ENCODE measurements at places on chromosomes 4 and X. TPM values are rescaled to one million over a fixed set of nuclear protein-coding genes. Genes with fewer than 3 reads are reported as not detected.

The PITX2 gene
- total RNA-seq, result 1.3 TPM

The ANXA3 gene
- total RNA-seq, result not detected

The NDST3 gene
- 38.4 TPM for total RNA-seq

The DUX4 gene
- total RNA-seq, result 1.2 TPM

The MAGED4B gene
- 304 TPM for total RNA-seq

- no peak for DNase-seq
Measured at GRCh38 chr4:41420541-41420940, 117.4 kb upstream of the LIMCH1 start.

- peak; percentile 67 for DNase-seq
Measured at GRCh38 chr4:168877511-168878491, 132.3 kb downstream of the CBR4 start.

DNA sequence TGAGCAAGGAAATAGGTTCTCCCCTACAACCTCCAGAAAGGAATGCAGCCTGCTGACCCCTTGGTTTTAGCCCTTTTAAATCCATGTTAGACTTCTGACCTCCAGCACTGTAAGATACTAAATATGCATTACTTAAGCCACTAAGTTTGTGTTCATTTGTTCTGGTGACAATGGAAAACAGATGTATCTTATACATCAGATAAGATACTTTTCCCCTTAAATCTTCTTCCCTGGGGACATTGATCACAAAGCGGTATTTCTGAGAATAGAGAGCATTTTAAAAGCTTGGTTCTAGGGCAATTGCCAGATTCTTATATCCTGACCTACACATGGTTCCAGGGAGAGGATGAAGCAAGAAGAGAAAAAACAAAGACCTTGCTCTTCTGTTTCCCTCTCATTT is 6.5 kb upstream of the TMEM184C start:
- DNase-seq, result no peak

- DNase-seq, result no peak
Measured at GRCh38 chr4:122617597-122618593, 3.0 kb downstream of the IL21 start.

GRCh38 chrX:122863067-122863466 is 321.0 kb upstream of the GRIA3 start:
- no peak for DNase-seq

DNA sequence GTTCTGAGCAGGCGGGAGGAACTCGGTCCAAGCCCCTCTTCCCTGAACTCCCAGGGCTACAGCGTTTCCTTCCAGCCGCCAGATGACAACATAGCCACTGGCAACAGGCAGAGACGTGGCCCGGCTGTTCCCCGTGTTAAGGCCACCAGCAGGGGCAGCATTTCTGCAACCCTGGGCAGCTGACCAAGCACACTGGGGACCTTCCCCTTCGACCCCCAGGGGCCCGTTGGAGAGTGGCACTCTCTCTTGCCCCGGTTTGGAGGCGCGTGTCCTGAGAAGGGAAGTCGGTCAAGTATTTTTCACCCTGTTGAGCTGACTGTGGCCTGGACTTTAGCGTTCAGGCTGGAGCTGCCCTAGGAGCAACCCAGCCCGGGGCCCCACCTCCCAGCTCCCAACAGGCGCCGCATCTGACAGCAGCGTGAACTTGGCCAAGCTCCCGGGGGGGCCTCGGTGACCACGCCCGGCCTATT is 37.6 kb downstream of the ZBTB49 start:
- DNase-seq, result peak; percentile 58

GRCh38 chr4:37609626-37610025 is 76.5 kb downstream of the RELL1 start:
- DNase-seq, result no peak

GRCh38 chr4:172104539-172104938 is 291.3 kb downstream of the GALNTL6 start:
- no peak for DNase-seq

- no peak for DNase-seq
Measured at GRCh38 chr4:134027931-134028330, 173.7 kb downstream of the PABPC4L start.

- DNase-seq, result no peak
Measured at GRCh38 chr4:10671366-10671765, 13.2 kb downstream of the CLNK start.

DNA sequence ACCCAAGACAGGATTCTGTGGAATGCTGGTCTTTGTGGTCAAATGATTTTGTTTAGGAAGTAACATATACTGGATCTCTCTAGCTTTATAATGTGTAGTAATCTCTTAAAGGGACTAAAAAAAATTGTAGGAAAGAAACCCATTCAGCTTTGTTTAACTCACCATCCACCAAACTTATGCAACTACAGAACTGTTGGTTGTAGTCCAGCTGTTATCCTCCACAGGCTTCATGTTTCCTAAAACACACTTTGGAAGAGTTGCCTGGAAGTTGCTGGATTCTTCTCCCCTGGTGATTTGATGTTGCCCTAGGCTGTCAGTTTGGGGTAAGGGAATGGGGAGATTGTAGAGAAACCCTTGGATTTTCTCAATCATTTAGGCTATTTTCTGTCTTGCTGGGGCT is 89.3 kb downstream of the RLIM start:
- DNase-seq, result no peak

DNA sequence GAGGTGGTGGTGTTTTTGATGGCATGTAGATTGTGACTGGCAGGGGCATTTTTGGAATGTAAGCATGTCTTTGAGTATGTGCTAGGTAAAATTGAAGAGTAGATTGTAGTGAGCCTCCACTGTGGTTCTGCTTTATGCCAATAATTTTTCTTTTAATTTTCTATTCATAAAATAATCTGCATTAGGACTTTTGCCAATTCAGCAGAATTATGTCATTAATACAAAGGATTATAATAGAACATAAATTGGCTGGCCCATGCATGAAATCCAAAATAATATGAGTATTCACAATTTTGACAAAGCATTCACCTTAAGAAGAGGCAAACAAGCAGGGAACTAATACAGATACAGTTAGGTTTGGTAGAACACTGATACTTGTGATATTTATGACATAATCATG is 14.9 kb upstream of the TMPRSS11E start:
- DNase-seq, result no peak

DNA sequence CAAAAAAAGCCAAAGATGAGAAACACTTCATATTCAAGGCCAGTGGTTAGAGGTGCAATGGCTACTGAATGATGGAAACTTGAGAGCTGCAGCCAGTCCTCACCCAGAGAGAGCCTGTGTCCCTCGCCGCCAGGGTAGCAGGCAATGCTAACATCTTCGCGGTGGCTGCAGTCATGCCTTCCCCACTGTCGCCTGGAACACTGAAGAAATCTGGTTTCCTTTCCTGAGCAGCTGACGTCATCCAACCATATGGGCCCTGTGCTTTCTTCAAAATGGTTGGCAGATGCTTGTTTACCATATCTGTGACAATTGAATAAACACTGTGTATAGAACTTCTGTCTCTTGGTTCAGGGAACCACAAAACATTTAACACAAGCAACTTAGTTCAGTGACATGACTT is 39.7 kb downstream of the PRSS12 start:
- DNase-seq, result peak; percentile 81

GRCh38 chr4:173182403-173182802 is 13.8 kb downstream of the GALNT7 start:
- DNase-seq, result no peak

All from glutamatergic neuron (in vitro differentiated cells).